ENCODE measurements at places on chromosomes 1 and 21.

DNA sequence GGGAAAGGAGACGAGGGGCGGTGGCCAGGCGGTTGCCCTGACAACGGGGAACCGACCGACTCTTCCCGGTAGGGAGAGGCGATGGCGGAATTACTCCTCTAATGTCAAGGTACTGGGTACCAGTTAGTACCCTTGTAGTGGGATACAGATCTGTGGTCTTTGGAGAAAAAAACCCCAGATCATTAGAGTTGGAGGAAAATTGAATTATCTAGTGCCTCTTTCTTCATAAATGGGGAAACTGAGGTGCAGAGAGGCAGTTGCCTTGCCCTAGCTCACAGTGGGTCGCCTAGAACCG, 545 bp upstream of the PEF1 start:
- no peak for DNase-seq

- no peak for DNase-seq
These were observed 109.8 kb downstream of the MAST2 start for GRCh38 chr1:45913183-45913683.

DNA sequence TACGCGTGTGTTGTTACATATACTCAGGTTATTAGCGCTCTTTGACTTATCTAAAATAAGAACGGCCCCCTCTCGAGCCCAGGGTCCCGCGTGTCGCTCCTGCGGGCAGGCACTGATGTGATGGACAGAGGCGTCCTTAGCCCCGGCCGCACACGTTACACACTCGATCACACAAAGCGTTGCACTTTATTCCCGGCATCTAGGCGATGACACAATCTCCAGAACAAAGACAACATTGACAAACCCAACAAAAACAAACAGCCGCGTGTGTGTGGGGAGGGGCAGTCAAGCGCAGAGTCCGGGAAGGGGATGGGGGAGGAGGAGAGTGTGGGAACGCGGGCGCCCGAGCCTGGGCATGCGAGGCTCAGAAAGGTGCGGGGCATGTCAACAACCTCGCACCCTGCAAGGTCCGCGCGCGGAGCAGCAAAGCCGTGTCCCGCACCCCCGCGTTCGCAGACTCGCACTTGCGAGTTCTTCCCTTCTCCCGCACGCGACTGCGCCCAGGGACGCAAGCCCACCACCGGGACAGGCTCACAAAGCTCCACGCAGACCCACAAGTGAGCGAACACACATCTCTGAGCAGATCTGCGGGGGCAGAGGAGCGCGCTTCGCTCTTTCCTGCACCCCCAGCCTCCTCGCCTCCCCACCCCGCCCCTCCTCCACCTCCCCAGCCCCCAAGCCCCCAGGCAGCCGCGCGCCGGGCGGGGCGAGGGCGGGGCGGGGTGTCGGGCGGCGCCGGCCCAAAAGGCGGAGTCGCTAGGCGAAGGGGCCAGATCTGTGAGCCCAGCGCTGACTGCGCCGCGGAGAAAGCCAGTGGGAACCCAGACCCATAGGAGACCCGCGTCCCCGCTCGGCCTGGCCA, at the start of gene EFNA1:
Gene EFNA1 (plus strand): TSS at position 772 of the 862 bp plus-strand sequence. CDS start 102 bp downstream, outside the sequence.
- no peak for DNase-seq

- DNase-seq = no peak
These were observed 11.7 kb upstream of the HES5 start for GRCh38 chr1:2541619-2542245.

DNA sequence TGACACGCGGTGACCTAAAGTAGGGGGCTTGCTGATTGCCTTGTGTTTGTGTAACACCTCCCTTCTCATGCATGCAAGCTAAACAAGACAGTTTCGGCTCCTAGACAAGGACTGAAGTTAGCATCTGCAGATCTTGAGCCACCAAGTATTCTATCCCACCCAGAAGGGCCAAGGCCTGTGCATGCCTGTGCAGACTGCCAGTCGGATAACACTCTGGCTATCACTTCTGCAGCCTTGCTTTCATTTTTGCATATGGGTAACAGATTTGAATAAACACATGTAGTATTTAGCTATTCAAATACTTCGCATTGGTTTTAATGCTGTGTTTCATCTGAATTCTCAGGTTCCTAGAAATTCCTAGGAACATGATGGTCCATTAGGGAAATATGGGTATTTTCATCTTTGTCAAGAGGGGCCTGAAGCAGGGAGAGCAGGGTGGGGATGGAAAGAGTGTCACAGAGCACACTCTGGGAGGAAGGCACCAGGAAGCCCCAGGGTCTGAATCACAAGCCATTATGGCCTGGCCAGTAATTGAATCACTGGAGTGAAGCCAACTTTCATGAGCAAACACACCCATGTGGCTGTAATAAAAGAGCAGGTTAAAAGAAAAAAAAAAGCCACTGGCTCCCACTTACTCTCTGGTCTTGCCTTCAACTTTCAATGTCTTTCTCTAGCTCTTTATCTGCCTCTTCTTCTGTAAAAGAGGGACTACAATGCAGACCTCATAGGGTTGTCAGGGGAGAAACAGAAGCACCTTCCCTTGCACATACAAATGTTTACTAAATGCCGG, 28.3 kb downstream of the GADD45A start:
- DNase-seq = no peak

DNA sequence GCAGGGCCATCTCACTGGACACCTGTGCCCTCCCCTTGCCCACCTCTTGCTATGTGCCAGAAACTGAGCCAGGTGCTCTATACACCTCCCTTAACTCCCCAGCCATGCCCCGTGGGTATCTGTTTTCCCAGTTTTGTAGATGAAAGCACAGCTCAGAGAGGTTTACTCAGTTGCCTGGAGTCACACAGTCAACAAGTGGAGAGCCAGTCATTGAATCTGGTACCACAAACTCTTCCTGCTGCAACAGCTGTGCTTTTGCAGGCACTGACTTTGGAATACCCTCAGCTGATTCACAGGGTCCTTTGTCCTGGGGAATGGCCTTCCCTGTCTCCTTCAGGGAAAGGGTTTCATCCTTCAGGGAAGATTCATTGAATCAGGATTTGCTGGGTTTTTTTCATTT, 22.1 kb downstream of the PAX7 start:
- peak; percentile 67 for DNase-seq

DNA sequence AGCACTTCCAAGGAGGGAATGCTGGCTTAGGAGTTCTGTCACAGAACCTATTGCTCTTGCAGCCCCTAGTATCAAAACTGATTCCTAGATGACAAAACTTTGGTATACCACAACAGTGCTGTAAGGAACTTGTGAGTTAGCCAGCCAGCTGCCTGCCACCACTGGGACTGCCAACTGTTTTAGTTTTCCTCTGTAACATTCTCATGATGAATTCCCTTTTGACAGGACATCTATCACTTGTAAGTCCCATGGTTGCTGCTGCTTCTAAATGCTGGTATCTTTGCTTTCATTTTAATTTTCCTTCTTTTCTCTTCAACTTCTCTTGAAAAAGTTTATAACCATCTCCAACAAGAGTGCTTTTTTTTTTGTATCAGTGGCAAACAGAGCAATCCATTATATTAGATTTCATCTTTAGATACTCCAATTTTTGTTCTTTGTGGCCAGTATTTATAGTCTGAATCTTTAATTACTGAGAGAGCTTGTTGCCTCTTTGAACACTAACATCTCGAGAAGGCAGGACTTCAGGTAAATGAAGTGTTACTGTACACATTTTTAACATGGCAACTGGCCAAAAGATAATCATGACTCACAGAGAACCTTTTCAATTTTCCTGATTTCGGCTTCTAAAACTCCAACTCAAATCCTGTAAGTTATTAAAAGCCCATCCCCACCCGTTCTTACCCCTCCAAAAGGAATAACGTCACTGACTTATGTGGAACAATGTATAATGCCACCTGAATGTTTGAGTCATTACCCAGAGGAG, 19.8 kb downstream of the DBT start:
- DNase-seq = no peak

- no peak for DNase-seq
These were observed 13.7 kb upstream of the RGS16 start for GRCh38 chr1:182617734-182618351.

GRCh38 chr1:181778640-181779260, 282.8 kb downstream of the ZNF648 start:
- DNase-seq = no peak

DNA sequence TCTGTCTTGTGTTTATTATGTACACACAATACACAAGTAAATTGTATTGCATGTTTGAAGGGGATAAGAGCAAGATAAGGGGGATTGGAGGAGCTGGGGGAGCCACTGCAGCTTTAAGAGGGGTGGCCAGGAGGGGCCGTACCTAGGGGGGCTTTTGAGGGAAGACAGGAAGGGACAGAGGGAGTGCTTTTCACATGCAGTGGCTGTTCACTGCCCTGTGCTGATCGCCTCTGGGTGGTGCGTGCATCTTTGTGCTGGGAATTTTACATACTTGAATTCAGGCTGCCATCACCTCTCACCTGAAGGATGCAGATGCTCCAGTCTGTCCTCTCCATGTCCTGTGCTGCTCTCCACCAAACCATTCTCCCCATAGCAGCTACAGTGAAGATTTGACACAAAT, 179.5 kb downstream of the PTPRU start:
- DNase-seq = no peak

DNA sequence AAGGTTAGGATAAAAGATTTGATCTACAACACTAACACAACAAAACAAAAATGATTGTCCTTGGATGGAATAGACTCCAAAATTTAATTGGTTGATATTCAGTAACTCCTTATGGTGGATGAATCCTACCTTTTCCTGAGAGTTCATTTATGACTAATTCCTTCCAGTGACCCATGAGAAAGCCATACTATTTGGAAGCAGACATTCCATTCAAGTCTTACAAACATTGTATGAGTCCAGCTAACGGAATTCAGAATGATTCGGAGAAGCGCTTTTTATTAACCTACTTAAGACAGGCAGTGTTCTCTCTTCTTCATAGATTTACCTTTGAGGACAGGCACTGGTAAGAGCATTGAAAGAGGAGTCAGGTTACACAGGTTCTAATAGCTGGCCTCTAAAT, 155.6 kb upstream of the ZNF648 start:
- DNase-seq = no peak

- peak; percentile 84 for DNase-seq
These were observed 16.8 kb upstream of the RIPK4 start for GRCh38 chr21:41783476-41784180.

- DNase-seq = no peak
These were observed 17.6 kb downstream of the SYNJ1 start for GRCh38 chr21:32710069-32710784.

DNA sequence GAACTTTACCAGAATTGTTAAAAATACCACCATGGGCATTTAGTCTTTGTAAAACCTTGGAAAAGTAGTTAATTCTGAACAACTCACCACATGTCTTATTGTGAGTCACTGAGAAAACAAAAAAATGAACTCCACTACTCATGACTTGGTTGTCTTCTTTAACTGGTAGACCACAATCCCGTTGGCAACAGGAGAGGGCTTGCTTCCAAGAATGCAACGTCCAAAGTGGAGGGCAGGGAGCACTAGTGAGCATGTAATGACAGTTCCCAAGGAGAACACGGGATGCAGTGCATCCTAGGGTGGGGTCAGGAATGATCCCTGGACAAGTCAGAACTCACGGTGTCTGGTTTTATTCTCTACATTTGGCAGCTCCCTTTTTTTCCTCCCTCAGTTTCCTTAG, 15.2 kb upstream of the HMCN1 start:
- no peak for DNase-seq

GRCh38 chr1:88237058-88237457, 447.0 kb upstream of the PKN2 start:
- DNase-seq = no peak

- no peak for DNase-seq
These were observed 559 bp upstream of the AGRN start for GRCh38 chr1:1019122-1019999.

GRCh38 chr1:94993931-94994645, 67.2 kb upstream of the CNN3 start:
- no peak for DNase-seq

GRCh38 chr1:174258148-174258550, 98.8 kb downstream of the RABGAP1L start:
- DNase-seq = peak; percentile 44

DNA sequence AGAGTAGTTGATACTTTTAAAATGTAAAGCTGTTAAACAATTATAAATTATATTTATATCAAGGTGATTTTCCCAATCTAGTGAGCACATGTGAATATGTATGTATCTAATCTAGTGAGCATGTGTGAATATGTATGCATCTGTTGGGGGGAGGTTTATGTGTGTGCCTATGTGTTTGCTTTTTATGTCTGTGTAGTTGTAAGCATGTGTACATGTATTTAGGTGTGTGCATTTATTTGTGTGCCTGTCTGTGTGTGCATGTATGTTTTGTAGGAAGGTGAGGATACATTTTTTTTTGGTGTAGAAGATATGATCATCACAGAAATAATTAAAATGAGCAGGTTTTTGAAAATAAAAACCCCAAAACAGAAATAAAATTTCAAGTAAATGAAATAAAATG, 318.9 kb upstream of the CHRM3 start:
- DNase-seq = no peak

- no peak for DNase-seq
These were observed 10.6 kb upstream of the CAPZB start for GRCh38 chr1:19495799-19496526.

DNA sequence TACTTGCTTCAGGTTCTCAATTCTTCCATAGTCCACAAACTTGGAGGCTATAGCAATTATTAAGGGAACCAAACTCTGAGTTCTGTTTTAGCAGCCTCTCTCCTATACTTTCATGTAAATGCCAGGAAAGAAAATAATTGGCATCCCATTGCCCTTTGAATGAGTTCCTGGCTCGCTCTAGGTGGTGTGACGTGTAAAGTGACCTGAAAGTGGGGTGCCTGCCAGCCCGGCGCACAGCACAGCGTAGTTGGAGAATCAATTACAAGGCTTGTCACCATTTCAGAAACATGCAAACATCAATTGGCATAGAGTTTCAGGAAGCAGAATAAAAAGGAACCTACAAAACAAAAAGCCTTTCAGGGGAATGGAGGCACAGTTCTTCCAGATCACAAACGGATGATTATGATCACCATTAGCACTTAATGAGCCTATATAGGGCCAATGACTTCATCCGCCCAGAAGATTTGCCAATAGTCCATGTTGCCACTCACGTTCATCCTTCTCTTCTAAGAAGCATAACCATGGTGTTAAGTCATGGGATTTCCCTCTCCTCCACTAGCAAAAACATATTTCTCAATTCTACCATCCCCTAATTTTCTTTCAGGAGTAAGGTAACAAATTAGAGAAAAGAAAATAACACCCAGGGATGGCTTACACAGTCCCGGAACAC, 354.6 kb upstream of the ADGRL2 start:
- no peak for DNase-seq

- no peak for DNase-seq
These were observed 3.2 kb upstream of the UBASH3A start for GRCh38 chr21:42400525-42400924.

All from Jurkat, Clone E6-1 (cell line).